NCI-H1930 (cell line): ENCODE measurements at places on chromosomes 11 and 22.
A peak's percentile ranks its signal among the peaks of the same experiment; 100 is the strongest.

DNA sequence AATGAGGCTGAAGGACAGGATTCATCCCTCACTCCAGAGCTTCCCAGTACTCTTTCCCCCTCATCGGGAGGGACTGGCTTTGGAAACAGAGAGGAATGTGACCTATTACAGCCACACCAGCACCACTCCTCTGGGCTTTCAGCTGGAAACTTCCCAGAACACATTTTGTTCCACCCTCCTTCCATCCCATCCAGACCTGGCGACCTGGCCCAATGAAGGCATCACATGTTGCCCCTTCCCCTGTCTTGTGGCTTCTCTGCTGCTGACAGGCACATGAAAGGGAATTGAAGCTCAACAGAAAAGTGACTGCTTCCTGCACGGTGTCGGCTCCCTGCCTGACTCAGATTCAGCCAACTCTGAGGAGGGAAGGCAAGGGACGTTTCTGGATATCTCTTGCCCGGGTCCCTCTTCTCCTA, 19.1 kb downstream of the IRAG1 start:
- no peak for DNase-seq

GRCh38 chr22:17891481-17892167, 117.4 kb upstream of the BID start:
- no peak for DNase-seq

DNA sequence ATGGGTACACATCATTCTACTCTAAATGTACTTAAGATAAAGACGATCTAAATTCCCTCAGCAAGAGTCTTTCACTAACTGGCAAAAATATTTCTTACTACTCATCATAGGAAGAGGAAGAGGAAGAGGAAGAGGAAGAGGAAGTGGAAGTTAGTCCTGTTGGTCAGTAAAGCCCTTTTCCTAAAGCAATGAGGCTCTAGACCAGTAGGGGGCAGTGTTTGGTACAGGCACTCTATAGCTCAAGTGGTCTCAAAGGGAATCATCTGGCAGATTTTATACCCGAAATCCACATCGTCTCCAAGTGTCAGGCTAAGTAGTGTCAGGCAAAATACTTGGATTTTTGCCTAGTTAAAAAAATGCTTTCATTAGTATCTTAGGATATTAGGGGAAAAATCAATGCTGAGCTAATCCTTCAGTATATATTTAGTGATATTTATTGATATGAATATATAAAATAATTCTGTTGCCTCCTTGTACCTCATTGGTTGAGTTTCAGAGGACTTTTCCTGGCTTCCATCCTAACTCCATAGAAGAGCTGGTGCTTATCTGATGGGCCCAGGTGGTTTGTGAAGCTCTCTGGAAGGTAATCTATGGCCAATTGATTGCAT, 7.7 kb downstream of the BLID start:
- DNase-seq: peak; percentile 40

- DNase-seq: no peak
These were observed 660.5 kb downstream of the NTM start for GRCh38 chr11:132030896-132031295.
